ENCODE measurements at places on chromosomes 1 and 21.

- no peak for DNase-seq
Measured at GRCh38 chr1:21544095-21544494, 34.9 kb downstream of the ALPL start.

DNA sequence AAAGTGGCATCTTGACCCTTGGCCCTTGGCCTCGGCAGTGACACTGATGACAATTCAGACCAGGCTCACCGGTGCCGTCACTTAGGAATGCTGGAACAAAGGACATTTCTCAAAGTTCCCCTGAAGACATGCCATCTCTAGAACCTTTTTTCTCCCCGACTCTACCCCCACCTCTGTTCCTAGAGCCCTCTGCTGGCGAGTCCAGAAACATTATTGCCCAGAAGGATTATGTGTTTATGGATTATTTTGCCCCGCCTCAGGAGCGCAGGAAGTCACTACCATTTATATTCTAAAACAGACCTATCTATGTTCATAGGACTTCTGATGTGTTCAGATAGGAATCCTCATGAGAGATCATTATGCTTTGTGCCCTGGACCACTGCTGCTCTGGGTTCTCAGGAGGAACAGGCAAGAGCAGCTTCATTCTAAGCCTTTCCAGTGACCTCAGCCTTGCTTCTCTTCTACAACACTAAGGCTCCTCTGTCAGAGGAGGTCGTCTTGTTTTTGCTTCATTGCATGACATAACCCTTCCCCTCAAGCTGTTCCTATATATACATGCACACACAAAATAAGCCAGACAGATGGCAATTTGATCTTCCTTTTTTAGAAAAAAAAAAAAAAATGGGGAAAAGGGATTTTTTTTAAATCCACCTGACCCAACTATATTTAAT, 12.4 kb upstream of the SHISA4 start:
- no peak for DNase-seq

- DNase-seq: no peak
Measured at GRCh38 chr1:185720633-185721272, 13.4 kb upstream of the HMCN1 start.

- no peak for DNase-seq
Measured at GRCh38 chr1:198153804-198154203, 3.0 kb upstream of the NEK7 start.

DNA sequence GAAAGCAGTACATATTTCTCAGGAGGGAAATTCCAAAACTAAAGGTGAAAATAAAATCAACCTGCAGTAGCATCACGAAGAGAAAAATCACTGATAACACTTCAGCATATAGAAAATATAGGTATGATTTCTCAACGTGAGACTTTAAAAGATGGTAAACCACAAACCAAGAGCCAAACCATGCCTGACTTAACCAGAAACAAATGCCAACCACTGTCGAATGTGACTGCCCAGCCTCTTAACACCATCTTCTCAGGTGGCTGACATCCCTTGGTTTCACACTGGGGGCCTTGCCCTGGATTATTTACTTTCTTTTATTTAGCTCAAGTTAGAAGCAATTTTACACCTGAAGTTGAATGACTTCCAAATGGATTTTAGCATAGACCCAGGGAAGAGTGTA, 10.1 kb downstream of the HMGCS2 start:
- DNase-seq: no peak

DNA sequence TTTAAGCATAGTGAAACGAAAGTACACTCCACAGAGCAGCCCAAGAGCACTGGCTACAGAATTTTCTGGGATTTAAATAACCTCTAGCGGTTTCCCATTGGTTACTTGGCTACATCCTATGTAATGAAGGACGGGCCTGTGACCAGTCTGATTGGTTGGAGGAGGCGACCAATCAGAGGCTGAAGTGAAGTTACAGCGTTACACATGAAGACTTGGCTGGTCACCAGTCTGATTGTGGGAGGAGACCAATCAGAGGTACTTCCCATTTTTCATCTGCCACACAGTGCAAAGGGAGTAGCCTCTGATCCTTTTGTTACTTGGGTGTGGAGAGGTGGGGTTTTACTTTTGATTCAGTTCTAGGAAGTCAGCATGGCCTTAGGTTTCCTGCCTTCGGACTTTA, 142.7 kb upstream of the SERTAD4 start:
- DNase-seq: no peak

GRCh38 chr1:181804989-181805388, 256.5 kb downstream of the ZNF648 start:
- DNase-seq: no peak

GRCh38 chr1:51518586-51519047, 449 bp downstream of the EPS15 start:
- no peak for DNase-seq

GRCh38 chr1:206867716-206868115, 2.3 kb downstream of the IL20 start:
- DNase-seq: no peak

GRCh38 chr1:184698016-184698415, 56.6 kb downstream of the EDEM3 start:
- no peak for DNase-seq

- no peak for DNase-seq
Measured at GRCh38 chr1:23196627-23197328, 20.5 kb downstream of the HTR1D start.

GRCh38 chr1:200372095-200372884, 37.5 kb downstream of the ZNF281 start:
- no peak for DNase-seq

- no peak for DNase-seq
Measured at GRCh38 chr21:38178653-38179470, 77.9 kb upstream of the KCNJ15 start.

DNA sequence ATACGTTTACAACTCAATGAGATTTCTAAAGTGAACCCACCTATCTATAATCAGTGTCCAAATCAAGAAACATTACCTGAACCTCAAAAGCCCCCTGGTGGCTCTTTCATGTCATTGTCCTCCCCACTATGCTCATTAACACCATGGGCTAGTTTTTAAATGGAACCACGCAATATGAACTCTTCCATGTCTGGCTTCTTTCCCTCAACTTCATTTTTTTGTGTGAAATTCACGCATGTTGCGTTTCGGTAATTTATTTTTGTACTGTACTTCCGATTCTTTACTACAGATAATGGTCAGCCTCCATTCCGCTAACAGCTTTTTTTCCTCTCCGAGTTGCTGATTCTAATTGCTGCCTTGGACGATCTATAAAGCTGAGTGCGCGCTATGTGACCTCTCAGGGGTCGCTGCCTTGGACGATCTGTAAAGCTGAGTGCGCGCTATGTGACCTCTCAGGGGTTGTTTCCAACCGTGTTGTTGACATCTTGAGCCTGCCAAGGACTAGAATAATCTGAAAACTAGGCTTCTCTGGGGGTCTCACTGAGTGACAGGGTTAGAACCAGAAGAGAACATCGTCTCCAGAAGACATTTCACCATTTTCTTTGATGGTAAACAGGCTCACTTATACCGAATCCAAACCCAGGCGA, 1.1 kb upstream of the CACYBP start:
- DNase-seq: no peak

DNA sequence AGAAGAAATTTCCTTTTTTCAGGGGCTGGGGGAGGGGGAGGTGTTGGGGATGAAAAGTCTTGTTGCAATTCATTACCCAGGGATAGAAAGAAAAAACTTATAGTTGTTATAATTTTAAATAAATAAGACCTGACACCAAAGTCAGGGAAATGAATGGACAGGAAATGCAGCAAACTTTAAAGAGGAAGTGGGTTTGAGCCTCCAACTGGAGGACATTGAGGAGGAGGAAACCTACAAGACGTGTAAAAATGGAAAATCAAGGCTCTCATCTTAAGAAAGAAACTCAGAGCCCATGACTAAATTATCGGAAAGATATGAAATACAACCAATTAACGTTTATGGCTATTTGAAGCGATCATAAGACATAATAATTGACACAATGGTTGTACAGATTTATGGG, 54.4 kb downstream of the NIBAN1 start:
- no peak for DNase-seq

DNA sequence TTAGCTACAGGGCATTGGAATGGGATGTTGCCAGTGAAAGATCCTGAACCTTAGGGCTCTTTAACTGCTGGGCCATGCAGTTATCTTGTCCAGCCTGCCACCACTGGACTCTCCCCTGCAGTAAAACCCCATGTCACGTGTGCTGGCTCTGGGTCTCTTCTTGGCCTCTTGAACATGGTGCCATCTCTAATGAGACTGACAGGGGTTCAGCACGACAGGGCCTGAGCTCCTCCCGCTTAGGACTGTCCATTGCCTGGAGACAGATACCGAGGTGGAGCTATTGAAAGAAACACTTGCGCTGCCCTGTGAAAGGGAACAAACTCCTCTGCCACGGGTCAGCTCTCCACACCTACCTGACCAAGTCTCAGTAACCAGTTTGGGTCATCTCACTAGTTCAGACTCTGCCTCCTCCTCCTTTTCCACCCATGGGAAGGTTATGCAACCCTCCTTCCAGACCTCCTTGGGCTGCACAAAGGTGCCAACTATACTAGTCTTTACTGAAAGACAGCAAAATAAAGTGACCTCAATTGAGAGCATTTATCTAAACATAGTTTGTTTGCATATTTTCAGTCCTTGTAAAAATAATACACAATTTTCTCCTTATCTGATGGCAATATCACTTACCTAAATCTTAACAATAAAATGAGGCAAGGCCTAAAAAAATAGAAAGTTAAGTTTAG, 66.0 kb downstream of the GNG12 start:
- DNase-seq: no peak

- no peak for DNase-seq
Measured at GRCh38 chr1:18668750-18669404, 38.2 kb downstream of the PAX7 start.

- DNase-seq: no peak
Measured at GRCh38 chr1:221182791-221183533, 303.7 kb downstream of the HLX start.

- no peak for DNase-seq
Measured at GRCh38 chr1:87410776-87411480, 82.2 kb downstream of the LMO4 start.

DNA sequence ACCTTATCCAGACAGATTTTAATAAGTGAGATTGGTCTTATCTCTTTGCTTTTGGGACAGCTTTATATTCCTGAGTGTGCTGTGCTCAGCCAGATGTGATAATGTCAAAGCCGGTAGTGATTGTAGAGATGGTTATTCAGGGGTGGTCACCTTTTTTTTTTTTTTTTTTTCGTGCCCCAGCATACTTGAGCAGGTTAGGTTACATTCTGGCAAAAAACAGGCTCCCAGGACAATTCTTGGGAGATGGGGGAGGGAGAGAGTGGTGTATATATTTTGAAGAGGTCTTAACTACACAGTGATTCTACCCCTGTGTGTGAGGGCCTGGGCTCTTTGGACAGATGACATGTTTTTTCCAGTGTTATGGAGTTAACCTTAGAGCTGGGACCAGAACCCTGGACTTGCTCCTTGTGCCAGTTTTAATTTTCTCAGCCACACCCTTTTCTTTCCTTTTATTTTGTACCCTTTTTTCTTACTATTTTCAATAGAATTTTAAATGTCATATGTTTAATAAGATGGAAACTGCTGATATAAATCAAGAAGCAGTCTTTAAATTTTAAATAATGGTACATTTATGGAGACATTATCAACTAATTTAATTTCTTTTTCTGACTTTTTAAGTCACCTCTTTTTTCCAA, 88.4 kb downstream of the DYRK1A start:
- no peak for DNase-seq
